Suprapubic skin (tissue), 4 donors: ENCODE measurements at places on chromosomes 13 and 19. TPM values are rescaled to one million over a fixed set of nuclear protein-coding genes. Genes with fewer than 3 reads are reported as not detected.
A peak's percentile ranks its signal among the peaks of the same experiment; 100 is the strongest.

DNA sequence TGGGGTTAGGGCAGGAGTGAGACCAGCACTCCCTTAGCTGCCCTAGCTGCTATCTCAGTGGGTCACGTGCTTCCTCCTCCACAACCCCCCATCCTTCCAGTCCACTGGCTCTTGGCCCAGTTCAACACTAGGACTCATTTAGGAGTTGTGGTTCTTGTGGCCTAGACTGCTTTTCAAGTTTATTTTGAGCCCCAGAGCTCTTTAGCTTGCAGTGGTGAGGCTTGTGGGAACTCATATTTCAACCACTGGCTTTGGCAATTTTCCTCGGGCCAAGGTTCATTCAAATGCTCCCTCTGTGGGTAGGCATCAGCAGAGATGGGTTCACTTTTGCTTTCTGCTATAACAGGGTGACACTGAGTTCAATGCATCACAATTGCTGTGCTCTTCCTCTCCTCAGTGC lies 436.2 kb upstream of the SLITRK5 start:
- no peak for DNase-seq

The RINL gene
- total RNA-seq = 17.2 TPM

GRCh38 chr19:29546583-29547190 lies 20.9 kb downstream of the VSTM2B start:
- DNase-seq = peak; percentile 50

GRCh38 chr19:12886969-12887747 lies at the start of gene KLF1:
Gene KLF1, minus strand, starts transcription at chr19:12887201. Its CDS starts 61 bp downstream, at chr19:12887140.
- no peak for DNase-seq
